ENCODE measurements at places on chromosomes 4 and X. TPM values are rescaled to one million over a fixed set of nuclear protein-coding genes. Genes with fewer than 3 reads are reported as not detected.

- peak; percentile 10 for DNase-seq
Observed at GRCh38 chr4:54937501-54937900, 187.9 kb downstream of the KDR start.

- DNase-seq = no peak
Observed at GRCh38 chrX:48540480-48540879, 966 bp downstream of the TBC1D25 start.

Gene HCFC1
- total RNA-seq = 105 TPM

Gene SULT1B1
- 8.5 TPM for total RNA-seq

Gene MAGEA3
- not detected for total RNA-seq

Gene RAI2
- 2.2 TPM for total RNA-seq

DNA sequence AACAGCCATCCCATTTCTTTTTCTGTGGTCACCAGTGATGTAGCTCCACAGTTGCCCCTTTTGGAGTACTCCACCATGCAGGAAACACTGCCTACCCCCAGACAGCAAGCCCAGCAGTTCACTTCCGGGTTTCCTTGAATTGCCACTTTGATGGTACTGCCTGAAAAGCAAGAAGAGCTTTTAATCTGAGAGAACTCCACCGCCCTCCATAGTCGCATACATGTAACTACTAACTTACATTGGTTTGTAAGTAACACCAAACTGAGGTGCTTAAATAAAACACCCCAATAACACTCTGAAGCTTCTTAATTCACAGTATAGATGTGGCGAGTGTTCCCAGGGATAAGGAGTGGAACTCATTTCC, 53.6 kb upstream of the HPSE start:
- DNase-seq = peak; percentile 60

- DNase-seq = no peak
Observed at GRCh38 chrX:10240918-10241317, 84.1 kb downstream of the CLCN4 start.

DNA sequence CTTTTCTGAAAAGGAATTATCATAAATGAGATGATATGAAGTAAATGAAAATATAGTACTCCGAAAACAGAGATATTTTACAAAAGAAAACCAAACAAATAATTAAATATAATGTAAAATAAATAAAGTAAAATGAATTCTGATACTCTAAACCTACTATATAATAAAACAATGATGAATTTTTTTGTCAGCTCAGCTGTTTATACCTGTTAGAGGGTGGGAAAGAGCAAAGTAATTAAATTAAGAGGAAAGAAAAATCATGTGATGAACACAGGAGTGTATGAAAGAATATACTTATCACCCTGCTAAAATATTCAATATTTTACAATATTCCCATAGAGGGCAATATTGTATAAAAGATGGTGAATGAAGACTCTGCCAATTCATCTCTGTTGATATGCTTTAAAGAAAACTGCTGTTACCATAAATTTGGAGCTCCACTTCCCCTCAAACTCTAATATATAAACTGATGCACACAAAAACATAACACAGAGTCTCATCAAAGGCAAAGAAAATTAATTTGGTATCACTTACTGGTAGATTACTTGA, 6.5 kb upstream of the NDST4 start:
- DNase-seq = no peak

DNA sequence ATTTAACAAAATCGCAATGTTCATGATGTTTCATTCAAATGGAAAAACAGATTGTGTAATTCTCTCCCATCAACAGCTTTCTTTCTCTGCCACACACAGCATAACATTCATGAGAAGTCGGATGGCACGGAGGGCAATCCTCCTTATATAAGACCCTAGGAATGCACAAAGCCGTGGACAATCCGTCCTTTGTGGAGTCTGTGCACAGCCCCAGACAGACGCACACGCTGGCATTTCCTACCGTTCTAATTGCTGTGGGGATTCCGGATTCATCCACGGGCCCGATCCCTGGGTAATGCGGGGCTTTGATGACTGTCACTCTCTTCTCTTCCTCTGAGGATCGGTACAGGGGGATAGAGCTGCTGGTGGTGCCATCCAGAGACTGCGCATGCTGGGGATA, 121.9 kb upstream of the PDLIM3 start:
- no peak for DNase-seq

- peak; percentile 17 for DNase-seq
Observed at GRCh38 chr4:173167758-173168395, 734 bp upstream of the GALNT7 start.

DNA sequence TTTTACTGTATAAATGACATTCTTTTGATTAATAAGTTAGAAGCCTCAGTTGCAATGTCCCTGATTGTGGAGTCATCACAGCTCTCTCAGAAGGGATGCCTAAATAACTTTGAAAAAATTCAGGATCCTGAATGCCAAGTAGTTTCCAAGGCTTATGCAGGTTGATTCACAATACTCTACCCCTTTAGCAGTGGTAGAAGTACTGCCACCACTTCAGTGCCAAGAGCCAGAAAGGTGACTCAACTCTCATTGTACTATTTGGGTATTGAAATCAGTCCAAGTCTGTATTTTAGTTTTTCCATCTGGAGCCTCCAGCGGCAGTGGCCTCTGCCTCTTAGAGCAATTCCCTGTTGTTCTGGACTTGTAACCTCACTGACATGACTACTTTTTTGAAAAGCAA, 320.1 kb upstream of the NDST4 start:
- no peak for DNase-seq

DNA sequence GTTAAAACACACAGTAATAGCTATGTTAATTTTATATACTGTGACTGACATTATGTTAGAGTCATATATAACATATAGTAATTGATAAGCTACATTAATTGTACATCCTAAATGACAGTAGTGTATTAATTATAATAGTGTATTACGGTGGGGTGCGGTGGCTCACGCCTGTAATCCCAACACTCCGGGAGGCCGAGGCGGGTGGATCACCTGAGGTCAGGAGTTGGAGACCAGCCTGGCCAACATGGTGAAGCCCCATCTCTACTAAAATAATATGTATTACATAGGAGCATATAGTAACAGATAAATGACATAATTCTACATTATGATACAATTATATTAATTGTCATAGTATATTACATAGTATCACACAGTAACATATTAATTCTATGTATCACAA, 12.2 kb downstream of the ASMTL start:
- no peak for DNase-seq

Gene RPS6KA6
- not detected for total RNA-seq

GRCh38 chr4:25937801-25938200, 23.8 kb downstream of the SMIM20 start:
- no peak for DNase-seq

GRCh38 chrX:18549643-18550042, 122.3 kb downstream of the RS1 start:
- no peak for DNase-seq

GRCh38 chr4:76212851-76213414, 691 bp downstream of the SCARB2 start:
- DNase-seq = peak; percentile 38

DNA sequence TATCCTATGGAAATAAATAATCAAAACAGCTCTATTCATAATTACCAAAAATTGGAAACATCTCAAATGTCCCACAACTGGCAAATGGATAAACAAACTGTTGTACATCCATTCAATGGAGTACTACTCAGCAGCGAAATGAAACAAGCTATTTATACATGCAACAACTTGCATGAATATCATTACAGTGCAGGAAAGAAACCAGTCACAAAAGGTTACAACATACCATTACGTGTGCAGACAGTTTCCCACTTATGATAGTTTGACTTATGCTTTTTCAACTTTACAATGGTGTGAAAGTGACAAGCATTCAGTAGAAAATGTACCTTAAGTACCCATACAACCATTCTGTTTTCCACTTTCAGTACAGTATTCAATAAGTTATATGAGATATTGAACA, 82.3 kb downstream of the NEK1 start:
- no peak for DNase-seq

- DNase-seq = no peak
Observed at GRCh38 chr4:19256823-19257222, 994.9 kb upstream of the SLIT2 start.

- DNase-seq = no peak
Observed at GRCh38 chr4:128980816-128981326, 112.5 kb downstream of the SCLT1 start.

DNA sequence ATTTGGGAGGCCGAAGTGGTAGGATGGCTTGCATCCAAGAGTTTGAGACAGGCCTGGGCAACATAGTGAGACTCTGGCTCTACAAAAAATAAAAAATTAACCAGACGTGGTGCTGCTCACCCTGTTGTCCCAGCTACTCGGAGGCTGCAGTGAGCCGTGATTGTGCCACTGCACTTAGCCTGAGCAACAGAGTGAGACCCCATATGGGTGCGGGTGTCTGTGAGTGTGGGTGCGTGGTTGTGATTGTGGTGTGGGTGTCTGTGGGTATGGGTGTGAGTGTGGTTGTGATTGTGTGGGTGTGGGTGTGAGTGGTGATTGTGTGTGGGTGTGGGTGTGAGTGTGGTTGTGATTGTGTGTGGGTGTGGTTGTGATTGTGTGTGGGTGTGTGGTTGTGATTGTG, 114.6 kb downstream of the UBE2K start:
- no peak for DNase-seq

Gene RGS12
- 9.4 TPM for total RNA-seq

DNA sequence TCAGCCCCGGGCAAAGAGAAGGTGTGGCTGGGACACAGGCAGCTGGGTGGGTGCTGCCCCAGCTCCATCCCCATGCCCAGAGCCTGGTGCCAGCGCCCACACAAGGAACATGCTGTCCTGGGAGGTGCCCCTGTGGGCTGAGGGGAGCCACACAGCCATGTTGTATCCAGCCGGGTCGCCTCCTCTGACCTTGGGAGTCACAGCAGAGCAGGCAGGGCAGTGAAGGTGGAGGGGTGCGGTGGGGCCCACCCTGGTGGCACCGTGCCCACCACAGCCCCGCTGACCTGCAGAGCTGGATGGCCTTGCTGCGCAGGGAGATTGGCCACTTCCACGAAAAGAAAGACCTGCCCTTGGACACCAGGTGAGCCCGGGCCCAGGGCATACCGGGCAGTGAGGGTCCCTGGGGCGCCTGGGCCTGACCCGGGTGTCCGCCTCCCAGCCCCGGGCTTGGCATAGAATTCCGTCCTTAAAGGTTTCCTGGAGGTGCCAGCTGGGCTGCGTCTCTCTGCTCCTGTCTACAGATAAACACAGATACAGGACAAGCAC, 18.7 kb upstream of the ADD1 start:
- no peak for DNase-seq

DNA sequence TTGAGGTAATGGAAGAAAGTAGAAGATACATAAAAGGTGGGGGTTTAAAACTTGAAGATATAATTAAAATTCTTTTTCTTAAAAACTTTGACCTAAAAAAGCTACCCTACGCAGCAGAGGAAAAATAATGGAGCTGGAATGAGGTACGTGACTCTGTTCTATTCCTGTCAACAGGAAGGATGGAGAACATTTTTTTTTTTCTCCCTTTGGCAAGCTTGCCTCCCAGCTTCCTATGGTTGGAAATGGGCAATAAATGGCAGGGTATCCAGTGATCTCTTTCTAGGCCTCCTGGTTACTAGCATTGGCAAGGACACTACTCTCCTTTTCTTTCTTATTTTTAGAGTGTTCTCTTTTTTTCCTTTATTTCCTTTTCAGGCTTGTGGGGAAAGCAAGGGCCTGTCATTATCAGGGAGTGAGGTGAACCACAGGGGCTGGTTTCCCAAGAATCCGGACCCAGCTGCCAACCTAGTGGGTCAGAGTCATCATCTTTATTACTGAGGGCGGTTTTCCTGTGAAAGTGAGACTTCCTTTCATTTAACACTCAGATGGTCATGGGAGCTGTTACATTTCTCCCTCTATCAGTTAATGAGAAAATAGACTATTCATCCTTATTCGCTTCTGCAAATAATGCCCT, 224.6 kb downstream of the SPRY1 start:
- no peak for DNase-seq

Gene FGF2
- not detected for total RNA-seq

Gene PABPC4L
- not detected for total RNA-seq

Data from naive thymus-derived CD4-positive, alpha-beta T cell (primary cell).